ENCODE measurements at places on chromosomes 1 and 21. TPM values are rescaled to one million over a fixed set of nuclear protein-coding genes. Genes with fewer than 3 reads are reported as not detected.

DNA sequence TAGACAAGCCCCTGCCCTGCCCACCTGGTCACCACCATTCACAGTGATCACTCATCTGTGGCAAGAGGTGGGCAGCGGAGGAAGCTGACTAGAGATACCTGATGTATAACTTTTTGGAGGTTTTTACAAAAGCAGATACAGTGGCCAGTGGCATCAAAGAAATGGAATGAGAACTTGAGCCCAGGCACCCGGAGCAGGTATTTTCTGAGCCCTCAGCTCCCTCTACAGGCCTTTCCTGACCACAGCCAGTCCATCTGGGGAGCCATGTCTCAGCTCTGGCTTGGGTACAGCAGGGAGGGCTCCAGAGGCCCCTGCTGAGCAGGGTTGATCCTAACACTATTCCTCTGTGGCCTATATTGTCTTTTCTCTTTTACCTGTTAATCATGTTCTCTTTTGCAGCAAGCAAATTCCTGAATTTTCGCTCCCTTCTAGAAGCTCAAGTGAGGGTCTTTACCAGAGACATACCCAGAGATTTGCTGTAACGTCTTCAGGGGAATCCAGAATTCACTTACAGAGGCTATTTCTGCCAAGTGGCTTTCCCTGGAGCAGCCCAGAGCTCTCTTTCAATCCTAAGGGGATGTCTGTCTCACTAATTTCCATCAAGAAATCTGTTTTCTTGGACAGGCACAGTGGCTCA lies 27.3 kb downstream of the GPR157 start:
- no peak for DNase-seq

The PTGFR gene
- total RNA-seq = 7.9 TPM

DNA sequence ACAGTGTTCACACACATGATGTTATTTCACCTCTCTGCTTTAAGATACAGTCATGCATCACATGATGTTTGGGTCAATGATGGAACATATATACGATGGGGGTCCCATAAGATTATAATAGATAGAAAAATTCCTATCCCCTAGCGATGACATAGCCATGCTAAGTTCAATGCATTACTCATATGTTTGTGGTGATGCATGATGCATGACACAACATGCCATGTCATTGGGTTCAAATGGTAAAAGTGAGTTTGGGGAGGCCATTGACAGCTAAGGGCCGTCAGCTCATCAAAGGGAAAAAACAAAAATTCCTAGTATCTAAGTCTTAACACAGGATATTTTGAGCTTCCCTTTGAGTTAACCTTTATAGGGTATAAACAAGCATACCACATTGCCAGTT lies 73.6 kb downstream of the ATP1A1 start:
- DNase-seq = no peak

DNA sequence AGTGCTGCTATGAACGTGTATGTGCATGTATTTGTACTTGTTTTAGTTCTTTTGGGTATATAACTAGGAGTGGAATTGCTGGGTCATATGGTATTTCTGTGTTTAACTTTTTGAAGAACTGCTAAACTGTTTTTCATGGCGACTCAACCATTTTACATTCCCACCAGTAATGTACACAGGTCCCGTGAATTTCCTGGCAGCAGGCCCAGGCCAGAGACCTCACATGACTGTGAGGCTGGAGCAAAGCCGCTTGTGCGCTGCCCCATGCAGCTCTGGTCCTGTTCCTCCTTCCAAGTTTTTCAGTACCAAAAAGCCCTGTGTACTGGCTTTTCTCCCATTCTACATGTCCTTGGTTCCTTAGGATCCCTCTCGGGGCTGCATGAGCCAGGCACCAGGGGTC lies 29.6 kb downstream of the ACOT11 start:
- DNase-seq = peak; percentile 53

GRCh38 chr1:23616292-23616824 lies 57.1 kb upstream of the ID3 start:
- DNase-seq = no peak

DNA sequence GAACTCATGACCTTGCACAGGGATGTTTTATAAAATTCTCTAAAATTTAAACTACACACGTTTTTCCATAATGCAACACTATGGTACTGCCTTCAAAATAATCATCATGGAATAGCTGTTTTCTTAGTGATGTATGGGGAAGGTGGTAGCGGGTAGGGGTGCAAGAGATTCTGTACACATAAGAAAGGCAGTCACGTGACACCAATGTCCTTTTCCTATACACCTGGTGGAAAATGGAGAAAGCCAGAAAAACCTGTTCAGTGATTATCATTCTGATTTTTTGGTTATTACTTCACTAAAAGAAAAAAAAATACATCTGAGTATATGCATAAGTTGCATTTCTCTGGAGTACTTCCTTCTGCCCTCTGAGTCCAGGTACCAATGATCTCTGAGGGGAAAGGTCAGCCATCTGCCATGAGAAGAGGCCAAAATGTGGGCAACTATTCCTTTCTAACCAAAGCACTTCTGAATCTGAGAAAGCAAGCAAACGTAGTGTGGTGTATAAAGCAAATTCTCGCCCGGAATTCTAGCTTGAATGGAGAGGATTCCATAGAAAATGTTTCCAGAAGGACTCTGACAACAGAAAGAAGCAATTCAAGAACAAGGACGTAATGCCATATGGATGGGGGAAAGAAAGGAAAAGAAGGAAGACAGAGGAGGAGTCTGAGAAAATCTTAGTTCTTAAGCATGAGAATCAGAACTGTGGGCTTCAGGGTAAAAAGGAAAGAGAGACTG lies 137.3 kb downstream of the RERE start:
- no peak for DNase-seq

- DNase-seq = no peak
Measured at GRCh38 chr1:155260276-155260675, 1.9 kb downstream of the SCAMP3 start.

The AADACL4 gene
- total RNA-seq = not detected

GRCh38 chr1:228216371-228217320 lies 8.8 kb downstream of the OBSCN start:
- no peak for DNase-seq

DNA sequence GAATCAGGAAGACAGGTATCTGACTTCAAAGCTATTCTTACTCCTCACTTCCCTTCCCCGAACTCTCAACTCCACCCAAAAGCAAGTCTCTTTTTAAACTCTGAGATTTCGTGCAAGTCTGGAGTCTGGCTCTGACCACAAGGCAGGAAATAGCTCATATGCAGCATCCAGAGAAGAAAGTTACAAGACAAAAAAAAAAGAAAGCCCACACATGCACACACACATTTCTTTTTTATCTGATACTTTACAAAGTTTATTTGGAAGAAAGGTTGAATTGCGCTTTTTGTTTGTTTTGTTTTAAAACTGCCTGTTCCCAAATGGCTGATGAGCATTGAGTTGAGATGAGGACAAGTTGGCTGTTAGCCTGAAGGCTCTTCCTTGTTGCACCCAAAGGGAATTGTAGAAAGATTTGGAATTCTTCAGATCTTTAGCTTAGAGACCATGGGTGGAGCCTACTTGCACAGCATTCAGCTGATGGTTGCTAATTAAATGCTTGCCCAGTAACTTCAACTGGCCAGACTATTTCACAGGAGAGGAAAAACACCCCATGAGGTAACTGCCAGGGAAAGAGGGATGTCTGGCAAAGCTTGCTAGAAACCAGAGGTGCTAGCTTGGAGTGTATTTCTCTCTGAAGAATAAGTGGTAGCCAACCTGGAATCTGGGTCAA lies 490.3 kb downstream of the TTLL7 start:
- DNase-seq = no peak

The EVA1C gene
- total RNA-seq = 69.8 TPM

GRCh38 chr1:247411621-247412327 lies 4.2 kb upstream of the NLRP3 start:
- no peak for DNase-seq

The ATPAF1 gene
- 44.8 TPM for total RNA-seq

DNA sequence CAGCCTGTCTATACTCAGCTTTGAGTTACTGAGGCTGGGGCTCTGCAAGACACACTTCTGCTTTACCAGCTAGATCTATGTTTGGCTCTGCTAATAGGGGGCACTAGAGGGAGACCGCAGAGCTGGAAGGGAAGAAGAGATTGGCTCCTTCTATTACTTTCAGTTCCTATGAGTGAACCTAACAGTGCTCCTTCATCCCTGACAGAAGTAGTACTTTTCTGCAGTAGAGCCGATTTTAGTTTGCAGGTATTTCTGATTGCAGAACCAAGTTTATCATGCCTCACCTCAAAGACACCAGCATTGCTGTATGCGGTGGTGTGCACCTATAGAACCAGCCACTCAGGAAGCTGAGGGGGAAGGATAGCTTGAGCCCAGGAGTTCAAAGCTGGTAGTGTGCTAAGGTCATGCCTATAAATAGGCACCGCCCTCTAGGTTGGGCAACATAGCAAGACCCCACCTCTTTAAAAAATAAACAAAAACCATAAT lies 5.7 kb upstream of the ZDHHC18 start:
- no peak for DNase-seq

GRCh38 chr1:65264197-65264929 lies 45.0 kb upstream of the DNAJC6 start:
- no peak for DNase-seq

- DNase-seq = no peak
Measured at GRCh38 chr1:182135946-182136345, 74.4 kb upstream of the ZNF648 start.

DNA sequence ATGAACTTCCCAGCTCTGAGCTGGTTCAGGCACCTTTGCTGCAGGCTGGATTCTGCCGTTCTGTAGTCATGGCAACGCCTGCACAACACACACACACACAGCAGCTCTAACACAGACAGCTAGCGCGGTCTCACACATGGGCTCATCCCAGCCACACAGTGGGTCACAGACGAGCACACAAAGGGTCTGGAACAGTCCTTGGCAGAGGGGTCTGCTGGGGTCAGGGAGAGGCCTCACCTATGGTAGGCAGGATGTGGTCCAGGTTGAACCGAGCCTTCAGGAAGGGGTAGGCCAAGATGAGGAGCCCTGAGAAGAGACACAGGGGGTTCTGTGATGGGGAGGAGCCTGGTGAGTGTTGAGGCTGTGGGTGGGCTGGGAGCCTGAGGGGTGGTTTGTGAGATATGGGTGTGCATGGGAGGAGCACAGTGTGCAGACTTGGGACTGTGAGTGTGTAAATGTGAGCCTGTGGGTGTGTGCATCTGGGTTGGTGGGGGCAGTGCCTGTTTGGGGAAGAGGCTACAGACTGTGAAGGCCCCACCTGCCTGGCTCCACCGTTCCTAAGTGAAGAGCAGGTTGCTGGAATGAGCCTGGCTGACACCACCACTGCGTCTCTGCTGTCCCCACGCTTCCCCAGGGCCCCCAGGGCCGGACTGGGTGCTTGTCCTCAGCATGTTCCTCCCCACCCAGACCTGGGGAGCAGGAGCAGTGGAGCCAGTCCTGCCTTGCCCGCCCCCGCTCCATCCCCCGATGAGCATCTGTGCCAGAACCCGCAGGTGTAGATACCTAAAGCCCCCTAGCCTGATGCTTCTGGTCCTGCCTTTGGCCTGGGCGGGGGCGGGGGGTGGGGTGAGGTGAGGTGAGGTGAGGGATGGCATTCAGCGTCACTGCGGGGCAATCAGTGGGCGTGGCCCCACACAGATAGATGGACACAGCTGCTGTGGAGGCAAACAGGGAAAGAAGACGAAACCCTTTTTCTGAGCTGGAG lies 1.5 kb downstream of the KNCN start:
- no peak for DNase-seq

The TAS1R2 gene
- total RNA-seq = not detected

The MIXL1 gene
- total RNA-seq = not detected

DNA sequence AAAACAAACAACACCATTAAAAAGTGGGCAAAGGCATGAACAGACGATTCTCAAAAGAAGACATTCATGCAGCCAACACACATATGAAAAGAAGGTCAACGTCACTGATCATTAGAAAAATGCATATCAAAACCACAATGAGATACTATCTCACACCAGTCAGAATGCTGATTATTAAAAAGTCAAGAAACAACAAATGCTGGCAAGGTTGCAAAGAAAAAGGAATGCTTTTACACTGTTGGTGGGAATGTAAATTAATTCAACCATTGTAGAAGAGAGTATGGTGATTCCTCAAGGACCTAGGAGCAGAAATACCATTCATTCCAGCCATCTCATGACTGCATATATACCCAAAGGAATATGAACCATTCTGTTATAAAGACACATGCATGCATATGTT lies 419.6 kb downstream of the NEGR1 start:
- no peak for DNase-seq

DNA sequence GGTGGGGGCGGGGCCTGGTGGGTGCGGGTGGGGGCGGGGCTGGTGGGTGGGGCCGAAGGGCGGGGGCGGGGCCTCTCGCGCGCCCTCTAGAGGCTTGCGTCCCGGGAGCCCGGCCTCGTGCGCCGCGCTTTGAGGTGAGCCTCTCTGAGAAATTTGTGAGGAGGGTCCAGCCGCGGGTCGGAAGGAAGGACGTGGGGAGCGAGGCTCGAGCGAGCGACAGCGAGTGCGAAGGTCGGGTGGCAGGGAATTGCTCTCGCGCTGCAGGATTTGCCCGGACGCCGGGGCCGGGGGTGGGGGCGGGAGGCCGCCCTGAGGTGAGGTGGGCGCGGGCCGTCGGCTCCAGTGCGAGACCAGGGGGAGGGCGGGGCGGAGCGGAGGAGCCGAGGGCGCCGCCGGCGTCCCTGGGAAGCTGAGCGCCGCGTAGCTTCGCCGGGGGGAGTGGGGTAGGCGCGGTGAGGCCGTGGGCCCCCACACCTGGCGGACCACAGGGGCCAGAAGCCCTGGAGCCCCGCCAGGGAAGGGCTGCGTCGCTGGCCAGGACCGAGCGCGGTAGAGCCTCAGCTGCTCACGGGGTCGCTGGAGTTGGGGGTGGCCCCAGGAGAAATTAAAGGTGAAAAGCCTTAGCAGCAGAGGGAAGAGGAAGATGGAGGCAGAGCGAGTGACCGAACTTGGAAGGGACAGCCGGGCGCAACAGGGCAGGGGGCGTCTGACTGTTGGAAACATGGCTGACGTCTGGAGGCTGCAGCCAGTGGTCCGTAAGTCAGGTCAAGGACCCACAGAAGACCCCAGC lies 754 bp upstream of the LSS start:
- no peak for DNase-seq

The RHBDL2 gene
- total RNA-seq = 0.33 TPM

GRCh38 chr1:8477166-8477982 lies 159.5 kb downstream of the SLC45A1 start:
- no peak for DNase-seq

- peak; percentile 95 for DNase-seq
Measured at GRCh38 chr1:45583264-45583665, 576 bp upstream of the NASP start.

- DNase-seq = no peak
Measured at GRCh38 chr21:30994932-30995331, 43.3 kb downstream of the KRTAP19-8 start.

DNA sequence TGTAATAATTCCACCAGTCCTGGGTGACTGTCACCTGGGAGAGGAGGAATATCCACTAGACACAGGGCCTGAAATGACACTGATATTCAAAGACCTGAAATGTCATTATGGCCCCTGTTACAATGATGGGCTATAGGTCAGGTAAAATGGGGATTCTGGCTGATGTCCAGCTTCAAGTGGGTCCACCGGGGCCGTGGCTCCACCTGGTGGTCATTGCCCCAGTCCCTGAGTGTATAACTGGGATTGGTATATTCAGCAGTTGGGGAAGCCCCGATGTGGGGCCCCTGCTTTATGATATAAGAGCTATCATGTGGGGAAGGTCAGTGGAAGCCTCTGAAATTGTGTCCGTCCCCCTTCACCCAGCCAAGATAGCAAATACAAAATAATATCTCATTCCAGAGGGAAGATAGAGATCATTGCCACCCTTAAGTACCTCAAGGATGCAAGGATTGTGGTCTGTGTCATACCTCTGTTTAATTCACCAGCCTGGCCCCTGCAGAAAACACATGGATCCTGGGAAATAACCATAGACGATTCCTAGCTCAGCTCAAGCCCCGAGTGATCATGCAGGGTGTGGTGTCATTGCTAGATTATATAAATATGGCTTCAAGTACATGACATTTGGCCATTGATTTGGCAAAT lies 19.4 kb downstream of the PLEKHO1 start:
- no peak for DNase-seq

- DNase-seq = peak; percentile 79
Measured at GRCh38 chr1:210366767-210367166, 38.1 kb downstream of the HHAT start.

Data from breast epithelium (tissue), 4 donors.